ENCODE measurements at places on chromosomes 11 and 22. TPM values are rescaled to one million over a fixed set of nuclear protein-coding genes. Genes with fewer than 3 reads are reported as not detected.

The MYO7A gene
- 0.08 TPM for polyA plus RNA-seq

The SAMM50 gene
- polyA plus RNA-seq: 49.6 TPM

The OR4D5 gene
- not detected for polyA plus RNA-seq

The ADAMTS8 gene
- polyA plus RNA-seq: not detected

The MPZL3 gene
- polyA plus RNA-seq: 0.70 TPM

The IFTAP gene
- 26.6 TPM for polyA plus RNA-seq

The OR2D2 gene
- polyA plus RNA-seq: not detected

The MRGPRG gene
- polyA plus RNA-seq: not detected

The MED19 gene
- 35.2 TPM for polyA plus RNA-seq

The CD248 gene
- polyA plus RNA-seq: 2.6 TPM

The PEX26 gene
- 13.0 TPM for polyA plus RNA-seq

The RCN1 gene
- polyA plus RNA-seq: 63.3 TPM

The PACSIN2 gene
- polyA plus RNA-seq: 60.5 TPM

The TRIM49 gene
- polyA plus RNA-seq: not detected

The PKDREJ gene
- not detected for polyA plus RNA-seq

The ANKK1 gene
- 0.05 TPM for polyA plus RNA-seq

The DUSP8 gene
- 2.2 TPM for polyA plus RNA-seq

The SOX10 gene
- polyA plus RNA-seq: not detected

The SERPIND1 gene
- polyA plus RNA-seq: not detected

The ASRGL1 gene
- 4.3 TPM for polyA plus RNA-seq

The AIFM3 gene
- polyA plus RNA-seq: 1.3 TPM

The MRGPRX1 gene
- polyA plus RNA-seq: not detected

The SAC3D1 gene
- 13.1 TPM for polyA plus RNA-seq

The TTC38 gene
- 25.6 TPM for polyA plus RNA-seq

The OR10A2 gene
- polyA plus RNA-seq: not detected

The NAALADL1 gene
- not detected for polyA plus RNA-seq

The RTN4R gene
- polyA plus RNA-seq: 0.39 TPM

The MMP8 gene
- polyA plus RNA-seq: not detected

The OR2AG1 gene
- not detected for polyA plus RNA-seq

The PRODH gene
- 0.03 TPM for polyA plus RNA-seq

The SCGB1A1 gene
- polyA plus RNA-seq: not detected

The INPP5J gene
- polyA plus RNA-seq: 3.2 TPM

The OR8K5 gene
- polyA plus RNA-seq: not detected

The CHRM4 gene
- polyA plus RNA-seq: 0.13 TPM

The SLC22A9 gene
- polyA plus RNA-seq: not detected

The MRTFA gene
- polyA plus RNA-seq: 2.9 TPM

The CRYBB3 gene
- 0.35 TPM for polyA plus RNA-seq

The OAF gene
- polyA plus RNA-seq: 28.0 TPM

The POTEH gene
- polyA plus RNA-seq: 1.3 TPM

The FGF19 gene
- not detected for polyA plus RNA-seq

The GGTLC2 gene
- polyA plus RNA-seq: not detected

The ACCSL gene
- polyA plus RNA-seq: not detected

The ASCL2 gene
- polyA plus RNA-seq: not detected

The RBFOX2 gene
- polyA plus RNA-seq: 115 TPM

The GRK3 gene
- polyA plus RNA-seq: 1.9 TPM

The CERK gene
- 32.6 TPM for polyA plus RNA-seq

The NPAS4 gene
- 0.03 TPM for polyA plus RNA-seq

The C22orf31 gene
- not detected for polyA plus RNA-seq

The RHOG gene
- polyA plus RNA-seq: 73.7 TPM

The SAA1 gene
- polyA plus RNA-seq: not detected

The LIMK2 gene
- polyA plus RNA-seq: 10.7 TPM

The KCNJ5 gene
- polyA plus RNA-seq: not detected
